ENCODE measurements at places on chromosomes 7 and 10.

- peak; percentile 20 for DNase-seq
These were observed 311.4 kb upstream of the AKR1E2 start for GRCh38 chr10:4514445-4515108.

GRCh38 chr10:121566755-121567154 lies 31.5 kb downstream of the FGFR2 start:
- DNase-seq = no peak

DNA sequence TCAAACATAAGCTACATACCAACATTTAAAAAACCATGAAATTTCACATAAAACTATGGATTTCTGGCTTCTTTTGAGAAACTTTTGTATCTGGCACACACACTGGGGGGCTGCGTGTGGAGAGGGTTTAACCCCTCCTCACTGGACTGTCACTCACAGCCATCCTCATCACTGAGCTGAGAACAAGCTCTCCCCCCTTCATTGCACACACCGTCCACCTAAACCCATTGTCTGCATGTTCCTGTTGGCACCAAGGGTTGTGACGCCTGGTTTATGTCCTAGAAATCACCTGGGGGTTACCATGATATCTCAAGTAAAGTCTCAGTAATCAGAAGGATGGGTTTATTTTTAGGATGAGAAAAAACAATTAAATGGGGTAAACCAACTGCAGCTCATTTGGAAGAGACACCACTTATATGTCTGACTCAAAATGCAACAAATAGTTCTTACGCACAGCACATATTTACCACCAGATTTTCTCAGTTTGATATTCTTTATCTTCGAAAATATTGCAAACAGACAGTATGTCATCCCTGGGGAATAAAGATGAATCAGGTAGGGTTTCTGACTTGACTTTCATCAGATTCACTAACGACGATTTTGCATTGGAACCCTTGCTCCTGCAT lies 218.5 kb upstream of the KLF6 start:
- no peak for DNase-seq

DNA sequence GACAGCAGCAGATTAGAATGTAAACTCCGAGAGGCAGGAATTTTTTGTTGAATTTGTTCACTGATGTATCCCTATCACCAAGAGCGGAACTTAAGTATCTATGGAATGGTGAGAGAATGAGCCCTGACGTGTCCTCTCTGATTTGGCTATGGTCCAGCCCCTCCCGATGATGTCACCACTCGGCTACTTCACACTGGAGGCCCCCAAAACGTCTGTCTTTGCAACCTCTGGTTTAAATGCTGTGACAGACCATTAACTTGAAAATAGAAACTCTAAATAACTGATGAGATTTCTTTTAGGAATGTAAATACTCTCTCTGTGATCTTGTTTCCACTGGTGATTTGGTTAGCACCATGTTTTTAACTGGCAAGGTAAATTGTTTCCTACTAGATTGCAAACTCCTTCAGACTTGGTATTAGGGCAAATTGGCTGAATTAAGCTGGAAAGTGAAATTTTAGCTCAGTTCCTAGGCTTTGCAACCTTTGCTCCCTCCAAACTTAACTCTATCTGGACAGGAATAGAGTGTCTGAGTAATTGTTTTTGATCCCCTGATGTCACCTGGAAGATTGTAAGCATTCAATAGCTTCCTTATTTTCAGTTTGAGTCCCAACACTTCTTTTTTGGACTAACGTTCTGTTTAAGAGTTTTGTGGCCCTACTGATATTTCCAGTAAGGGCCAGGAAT lies 19.1 kb downstream of the SLC16A12 start:
- no peak for DNase-seq

DNA sequence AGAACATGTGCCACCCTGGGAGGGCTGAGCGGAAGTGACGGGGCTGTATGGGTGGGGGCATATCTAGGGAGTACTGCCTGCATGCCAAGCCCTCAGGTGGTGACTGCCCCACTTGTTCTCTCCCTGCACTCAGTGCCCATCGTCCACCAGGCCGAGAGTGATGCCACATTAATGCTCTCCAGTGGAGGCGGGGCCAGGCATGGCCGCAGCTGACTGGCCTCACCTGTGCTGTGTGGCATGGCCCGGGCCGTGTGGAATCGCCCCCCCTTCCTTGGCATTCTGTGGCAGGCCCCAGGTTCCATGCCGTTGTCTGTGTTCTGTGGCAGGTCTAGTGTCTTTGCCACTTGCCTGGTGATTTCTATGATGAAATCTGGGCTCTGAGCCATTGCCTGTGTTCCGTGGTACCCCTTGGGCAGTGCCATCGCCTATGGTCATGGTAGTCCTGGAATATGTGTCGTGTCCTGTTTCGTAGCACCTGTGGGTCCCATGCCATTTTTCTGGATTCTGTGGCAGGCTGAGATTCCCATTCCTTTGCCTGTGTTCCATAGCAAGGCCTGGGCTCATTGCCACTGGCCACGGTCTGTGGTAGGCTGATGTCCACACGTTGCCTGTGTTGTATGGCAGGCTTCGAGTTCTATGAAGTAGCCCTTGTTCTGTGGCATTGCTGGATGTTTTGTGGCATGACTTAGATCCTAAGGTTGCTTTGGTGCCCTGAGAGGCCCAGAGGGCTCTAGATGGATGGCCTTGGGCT lies 8.9 kb downstream of the FLNC start:
- no peak for DNase-seq

DNA sequence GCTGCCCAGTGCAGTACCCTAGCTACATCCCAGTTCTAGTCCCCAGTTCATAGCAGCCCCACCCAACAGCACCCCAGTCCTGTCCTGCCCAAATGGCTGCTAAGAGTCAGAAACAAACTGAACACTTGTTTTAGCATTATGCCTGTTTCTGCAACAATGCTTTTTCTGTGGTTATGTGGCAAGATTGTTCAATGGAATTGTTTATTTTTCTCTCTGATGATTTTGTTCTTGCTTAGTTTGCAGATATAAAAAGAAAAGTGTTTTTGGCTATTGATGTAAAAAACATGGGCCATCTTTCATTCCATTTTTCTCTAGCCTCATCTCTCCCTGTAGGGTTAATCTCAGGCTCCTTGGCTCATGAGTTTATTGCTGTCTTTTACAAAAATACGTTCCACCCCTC lies 42.5 kb downstream of the LRRC4 start:
- no peak for DNase-seq

DNA sequence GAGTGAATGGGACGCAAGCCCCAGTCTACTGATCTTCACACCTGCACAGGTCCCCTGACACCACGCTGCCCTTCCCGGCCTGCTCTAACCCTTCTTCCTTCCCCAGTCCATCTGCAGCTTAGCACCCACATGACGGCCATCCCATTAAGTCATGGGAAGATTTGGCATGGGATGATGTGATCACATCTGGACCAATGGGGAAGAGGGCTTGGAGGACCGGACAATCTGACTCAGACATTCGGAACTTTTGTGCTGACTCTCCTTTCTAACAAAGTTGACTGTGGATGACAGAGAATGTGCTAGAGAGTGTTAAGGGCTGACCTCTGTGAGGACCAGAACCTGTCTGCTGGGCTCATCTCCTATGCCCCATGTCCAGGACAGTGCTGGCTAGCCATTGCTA lies 15.6 kb downstream of the CXCL12 start:
- DNase-seq = no peak
